ENCODE measurements at places on chromosomes 2 and 18. TPM values are rescaled to one million over a fixed set of nuclear protein-coding genes. Genes with fewer than 3 reads are reported as not detected.

DNA sequence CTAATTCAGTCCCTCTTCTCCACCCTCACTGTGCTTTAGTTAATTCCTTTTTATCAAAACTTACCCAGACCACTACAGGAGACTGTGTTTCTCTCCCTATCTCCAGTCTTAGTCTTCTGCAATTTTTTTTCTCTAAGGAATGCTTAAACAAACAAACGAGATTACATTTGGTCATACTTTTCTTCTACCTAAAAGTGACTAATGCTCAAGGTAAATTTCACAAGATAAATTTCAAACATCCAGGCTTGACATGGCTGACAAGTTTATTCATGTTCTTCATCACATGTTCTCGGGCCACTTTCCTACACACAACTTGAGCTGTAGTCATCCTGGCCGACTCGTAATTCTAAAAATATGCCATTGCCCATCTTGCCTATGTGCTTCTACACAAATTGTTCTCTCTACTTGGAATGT is 23.2 kb upstream of the ACSL3 start:
- DNase-seq: no peak

GRCh38 chr2:237320801-237321560 is 93.0 kb downstream of the COL6A3 start:
- no peak for DNase-seq

DNA sequence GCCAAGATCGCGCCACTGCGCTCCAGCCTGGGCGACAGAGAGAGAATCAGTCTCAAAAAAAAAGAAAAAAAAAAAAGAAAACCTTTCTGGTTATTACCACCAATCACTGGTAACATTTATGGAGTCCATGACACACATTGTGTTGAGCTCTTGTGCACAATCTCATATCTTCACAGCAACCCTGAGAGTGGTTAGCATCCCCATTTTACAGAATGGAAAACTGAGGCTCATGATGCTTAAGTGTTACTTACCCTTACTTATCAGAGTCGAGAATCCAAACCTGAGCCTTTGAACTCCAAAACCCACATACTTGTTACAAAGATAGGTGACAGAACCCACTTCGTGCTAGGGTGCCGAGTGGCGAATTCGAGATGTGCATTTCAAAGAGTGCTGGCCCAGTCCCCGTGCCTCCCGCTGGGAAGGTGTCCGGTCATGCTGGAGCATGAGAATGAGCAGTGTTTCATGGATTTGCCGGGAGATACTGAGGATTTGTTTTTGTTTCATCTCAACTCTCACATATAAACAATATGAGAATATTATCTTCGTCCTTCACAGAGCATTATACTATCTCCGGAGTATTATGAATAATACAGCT is 50.9 kb downstream of the CYP27C1 start:
- no peak for DNase-seq

DNA sequence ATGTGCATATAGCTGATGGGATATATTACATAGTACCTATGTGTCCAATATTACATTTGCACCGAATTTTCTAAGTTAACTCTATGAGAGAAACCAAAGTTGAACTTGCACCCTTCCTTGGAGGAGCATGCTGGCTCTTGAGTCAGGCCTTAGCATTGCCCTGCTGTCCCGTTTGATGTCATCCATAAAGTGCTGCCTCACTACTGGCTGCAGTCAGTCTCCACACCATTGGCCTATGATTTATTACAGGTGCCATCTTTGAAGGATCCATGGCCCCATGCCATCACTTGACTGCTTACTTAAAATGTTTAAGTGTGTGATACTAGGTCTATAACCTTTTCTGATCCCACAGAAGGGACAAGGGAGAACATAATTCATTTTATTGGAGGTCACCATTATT is 249.3 kb upstream of the RBBP8 start:
- no peak for DNase-seq

- peak; percentile 55 for DNase-seq
Measured at GRCh38 chr18:46497129-46497528, 159.9 kb downstream of the LOXHD1 start.

- DNase-seq: no peak
Measured at GRCh38 chr2:182324665-182325064, 102.2 kb downstream of the PDE1A start.

GRCh38 chr2:183543222-183543621 is 419.0 kb downstream of the NUP35 start:
- DNase-seq: no peak

GRCh38 chr2:116952254-116952653 is 862.2 kb upstream of the DDX18 start:
- DNase-seq: no peak

DNA sequence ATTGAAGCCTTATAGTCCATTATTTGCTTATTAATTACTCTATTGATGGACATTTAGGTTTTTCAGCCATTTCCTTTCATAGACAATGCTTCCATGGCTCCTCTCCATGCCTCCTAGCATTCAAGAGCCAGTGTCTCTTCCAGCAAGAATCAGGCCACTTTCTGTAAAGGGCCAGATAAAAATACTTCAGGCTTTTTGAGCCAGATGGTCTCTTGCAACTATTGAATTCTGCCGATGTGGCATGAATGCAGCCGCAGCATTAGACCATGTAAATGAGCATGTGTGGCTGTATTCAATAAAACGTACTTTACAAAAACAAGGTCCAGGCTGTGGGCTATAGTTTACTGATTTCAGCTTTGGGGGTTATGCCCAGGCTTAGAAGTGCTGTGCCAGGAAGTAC is 38.5 kb downstream of the TRAF3IP1 start:
- DNase-seq: no peak

DNA sequence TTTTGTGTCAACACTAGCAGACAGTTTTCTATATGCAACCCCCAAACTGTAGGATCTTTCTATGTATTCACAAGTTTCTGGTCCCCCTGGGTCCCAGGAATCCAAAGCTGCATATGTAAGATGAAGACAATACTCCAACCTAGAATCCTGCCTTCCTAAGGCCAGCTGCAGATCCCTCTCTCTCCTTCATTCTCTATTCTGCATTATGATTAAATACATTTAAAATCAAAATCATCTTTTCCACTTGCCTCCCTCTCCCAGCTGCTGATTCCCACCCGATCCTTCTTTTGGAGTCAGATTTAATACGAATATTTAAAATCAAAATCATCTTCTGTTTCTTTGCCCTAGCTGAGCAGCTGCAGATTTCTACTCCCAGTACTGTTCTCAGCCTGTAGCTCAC is 783.0 kb upstream of the ZEB2 start:
- no peak for DNase-seq

The UGT1A5 gene
- not detected for total RNA-seq

The MARCO gene
- not detected for total RNA-seq

The MARCHF7 gene
- total RNA-seq: 98.0 TPM

The FMNL2 gene
- 1.1 TPM for total RNA-seq

The EFHD1 gene
- 2.0 TPM for total RNA-seq

The ASAP2 gene
- 0.71 TPM for total RNA-seq

The ANKRD30BL gene
- not detected for total RNA-seq

The NMUR1 gene
- total RNA-seq: 3.9 TPM

The CHRNA1 gene
- not detected for total RNA-seq

The SCYGR2 gene
- total RNA-seq: not detected

The TRIM43 gene
- 0.73 TPM for total RNA-seq

The ZBTB7C gene
- total RNA-seq: 0.95 TPM
